ENCODE measurements at places on chromosomes 16 and 17.

- no peak for DNase-seq
Observed at GRCh38 chr17:12247761-12248160, 227.1 kb downstream of the MAP2K4 start.

DNA sequence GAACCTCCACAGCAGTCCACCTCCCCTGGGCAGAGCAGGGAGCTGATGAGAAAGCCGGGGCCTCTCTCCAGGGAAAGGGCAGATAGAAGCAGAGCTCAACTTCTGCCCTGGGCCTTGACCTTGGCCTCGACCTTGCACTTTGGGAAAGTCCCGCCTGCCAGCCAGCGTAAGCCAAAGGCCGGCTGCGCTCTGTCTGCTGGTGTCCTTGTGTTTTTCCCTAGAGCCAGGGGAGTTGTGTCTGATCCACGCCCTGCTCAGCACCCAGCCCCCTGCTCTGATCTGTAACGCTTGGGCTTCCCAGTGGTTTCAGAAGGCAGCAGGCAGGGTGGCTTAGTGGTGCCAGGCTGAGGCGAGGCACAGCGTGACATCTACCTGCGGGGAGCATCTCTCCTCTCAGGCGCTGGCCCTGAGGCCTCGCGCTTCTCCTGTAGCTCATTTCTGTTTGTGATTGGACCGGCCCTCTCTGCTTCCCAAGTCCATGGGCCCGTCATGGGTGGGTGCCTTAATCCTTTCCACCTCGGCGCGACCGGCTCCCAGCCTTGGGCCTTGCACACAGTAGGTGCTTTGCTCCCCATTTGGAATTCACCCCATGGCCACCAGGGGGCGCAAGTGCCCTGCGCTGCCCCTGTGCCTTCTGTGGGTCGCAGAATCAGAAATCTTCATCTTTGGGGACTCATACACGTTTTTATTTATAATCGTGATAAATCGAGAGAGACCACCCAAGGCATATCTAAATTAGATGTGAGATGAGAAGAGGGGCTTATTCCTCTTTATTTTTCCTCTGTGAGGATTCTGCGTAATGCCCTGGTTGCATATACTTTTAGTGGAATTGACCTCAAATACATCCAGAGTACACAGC lies 24.2 kb downstream of the SGSH start:
- DNase-seq: peak; percentile 70

DNA sequence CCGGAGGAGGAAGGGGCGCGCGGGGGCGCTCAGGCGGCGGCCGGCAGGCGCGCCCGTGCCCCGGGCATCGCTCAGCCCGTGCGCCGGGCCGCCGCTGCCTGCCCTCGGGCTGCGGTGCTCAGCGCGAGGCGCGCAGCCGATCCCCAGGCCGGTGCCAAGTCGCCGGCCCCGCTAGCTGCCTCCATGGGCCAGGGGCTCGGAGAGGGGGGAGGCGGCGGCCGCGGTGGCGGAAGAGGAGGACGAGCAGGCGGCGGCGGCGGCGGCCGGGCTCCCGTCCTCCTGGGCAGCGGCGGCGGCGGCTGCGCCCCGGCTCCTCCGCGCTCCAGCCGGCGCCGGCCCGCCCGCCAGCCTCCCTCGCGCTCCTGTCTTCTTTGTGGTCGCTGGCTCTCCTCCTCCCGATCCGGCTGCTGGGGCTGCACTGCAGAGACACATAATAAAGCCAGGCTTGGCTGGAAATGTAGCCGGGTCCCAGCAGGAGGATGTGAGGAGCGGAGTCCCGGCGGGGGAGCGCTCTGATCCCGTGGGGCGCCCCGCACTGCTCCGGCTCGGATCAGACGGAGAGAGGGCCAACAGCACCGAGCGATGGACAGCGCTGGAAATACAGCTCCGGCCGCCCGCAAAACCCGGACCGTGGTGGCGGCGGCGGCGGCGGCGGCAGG lies 889 bp upstream of the ZNF423 start:
- DNase-seq: peak; percentile 92

DNA sequence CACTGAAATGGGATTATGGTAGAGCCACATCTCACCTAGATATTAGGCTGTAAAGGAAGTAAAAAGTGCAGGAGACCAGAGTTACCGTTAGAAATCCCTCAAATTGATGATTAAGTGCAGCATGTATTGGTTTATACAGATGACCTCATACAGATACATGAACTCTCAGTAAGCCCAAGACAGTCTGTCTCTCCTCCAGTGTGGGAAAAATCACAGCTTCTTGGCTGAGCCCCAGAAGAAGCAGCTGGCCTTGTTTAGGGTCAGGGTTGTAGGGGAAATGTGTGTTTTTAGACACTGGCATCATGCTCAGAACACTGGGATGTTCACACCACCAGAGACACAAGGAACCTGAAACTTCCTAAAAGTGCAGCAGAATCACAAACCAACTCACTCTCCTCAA lies 135.9 kb downstream of the KATNIP start:
- DNase-seq: no peak

GRCh38 chr17:81940538-81941483 lies 3.7 kb upstream of the PYCR1 start:
- no peak for DNase-seq

- peak; percentile 62 for DNase-seq
Observed at GRCh38 chr17:76791053-76791980, 53.4 kb downstream of the MFSD11 start.

- DNase-seq: no peak
Observed at GRCh38 chr16:66395806-66396555, 29.5 kb downstream of the CDH5 start.

DNA sequence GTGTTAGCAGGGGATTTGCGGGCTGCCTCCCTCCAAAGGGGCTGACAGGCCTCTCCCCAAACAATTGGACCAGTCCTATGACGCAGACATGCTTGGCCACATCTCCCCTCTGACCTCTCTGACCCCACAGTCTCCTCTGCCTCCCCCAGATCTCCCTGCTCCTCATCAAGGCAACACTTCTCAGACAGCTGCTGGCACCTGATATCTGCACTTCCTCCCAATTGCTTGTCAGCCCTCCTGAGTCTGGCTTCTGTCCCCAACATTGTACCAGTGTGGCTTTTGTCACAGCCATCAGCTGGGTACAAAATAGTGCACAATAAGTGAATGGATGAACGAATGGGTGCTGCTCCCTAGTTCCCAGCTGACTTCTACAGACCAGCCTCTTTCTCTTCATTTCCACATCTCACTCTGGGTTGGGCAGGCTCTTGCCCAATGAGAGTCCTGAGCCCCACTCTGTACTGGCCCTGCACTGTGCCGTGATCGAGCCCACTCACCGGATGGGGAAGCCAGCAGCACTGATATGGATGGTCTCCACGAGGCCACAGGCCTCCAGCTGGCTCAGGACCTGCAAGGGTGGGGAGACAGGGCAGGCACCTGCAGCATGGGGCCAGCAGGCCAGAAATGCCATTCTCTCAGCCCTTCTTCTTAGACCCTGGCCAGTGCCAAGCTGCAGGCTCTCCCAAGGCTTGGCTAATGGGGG lies 17.1 kb downstream of the ZNHIT3 start:
- DNase-seq: no peak

DNA sequence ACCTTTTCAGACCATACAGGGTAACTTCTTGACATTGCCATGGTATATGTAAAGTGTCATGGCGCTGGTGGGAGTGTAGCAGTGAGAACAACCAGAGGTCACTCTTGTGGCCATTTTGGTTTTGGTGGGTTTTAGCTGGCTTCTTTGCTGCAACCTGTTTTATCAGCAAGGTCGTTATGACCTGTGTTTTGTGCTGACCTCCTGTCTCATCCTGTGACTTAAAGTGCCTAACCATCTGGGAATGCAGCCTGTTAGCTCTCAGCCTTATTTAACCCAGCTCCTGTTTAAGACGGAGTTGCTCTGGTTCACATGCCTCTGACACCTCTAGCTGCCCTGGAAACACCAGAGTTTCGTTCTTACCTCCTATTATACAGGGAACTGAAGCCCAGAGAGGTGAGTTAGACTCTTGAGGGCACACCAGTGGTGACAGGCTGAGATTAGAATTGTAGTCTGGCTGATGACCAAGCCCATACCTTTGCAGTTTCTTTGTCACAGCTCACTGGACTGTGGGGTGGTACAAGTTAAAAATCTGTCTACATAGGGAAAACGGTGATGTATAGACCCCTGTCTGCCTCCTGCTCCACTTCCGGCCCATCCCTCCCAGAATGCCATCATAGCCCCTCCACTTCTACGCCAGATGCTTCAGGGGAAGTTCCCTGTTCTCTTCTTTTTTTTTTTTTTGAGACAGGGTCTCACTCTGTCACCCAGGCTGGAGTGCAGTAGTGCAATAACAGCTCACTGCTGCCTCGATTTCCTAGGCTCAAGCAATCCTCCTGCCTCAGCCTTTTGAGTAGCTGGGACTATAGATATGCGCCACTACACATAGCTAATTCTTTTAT lies 21.0 kb downstream of the KSR1 start:
- no peak for DNase-seq

- no peak for DNase-seq
Observed at GRCh38 chr16:69834807-69835466, 72.8 kb downstream of the WWP2 start.

DNA sequence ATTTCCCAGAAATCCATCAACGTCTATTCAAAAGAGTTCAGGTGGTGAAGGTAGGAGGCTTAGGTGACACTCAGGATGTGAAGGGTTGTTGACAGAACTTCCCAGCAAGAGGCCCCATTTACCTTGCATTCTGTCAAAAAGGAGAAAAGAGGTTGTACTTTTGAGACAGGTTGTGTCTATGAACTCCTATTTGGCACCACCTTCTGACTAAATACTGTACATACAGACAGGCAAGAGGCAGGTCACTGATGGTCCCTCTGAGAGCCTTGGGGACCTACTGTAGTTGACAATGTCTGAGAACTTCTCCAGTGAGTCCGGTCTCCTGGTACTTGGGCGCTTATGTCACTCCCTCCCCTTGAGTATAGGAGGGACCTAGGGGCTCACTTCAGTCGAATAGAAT lies 479.3 kb upstream of the ZFHX3 start:
- no peak for DNase-seq

DNA sequence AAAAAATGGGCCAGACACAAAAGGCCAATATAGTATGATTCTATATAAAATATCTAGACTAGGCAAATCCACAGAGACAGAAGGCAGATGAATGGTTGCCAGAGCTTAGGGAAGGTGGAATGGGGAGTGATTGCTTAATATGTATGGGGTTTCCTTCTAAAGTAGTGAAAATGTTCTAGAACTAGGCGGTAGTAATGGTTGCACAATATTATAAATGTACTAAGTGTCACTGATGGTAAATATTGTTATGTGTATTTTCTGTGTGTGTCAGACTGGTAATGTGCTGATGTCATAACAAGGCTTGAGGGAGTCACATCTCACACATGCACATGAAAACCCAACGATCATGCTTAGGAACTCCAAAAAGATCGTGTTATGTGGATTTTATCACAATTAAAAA lies 106.9 kb upstream of the SIAH1 start:
- DNase-seq: no peak

GRCh38 chr16:48487287-48487686 lies 102.1 kb upstream of the SIAH1 start:
- DNase-seq: no peak

GRCh38 chr17:11446316-11446715 lies 152.0 kb upstream of the DNAH9 start:
- DNase-seq: no peak

DNA sequence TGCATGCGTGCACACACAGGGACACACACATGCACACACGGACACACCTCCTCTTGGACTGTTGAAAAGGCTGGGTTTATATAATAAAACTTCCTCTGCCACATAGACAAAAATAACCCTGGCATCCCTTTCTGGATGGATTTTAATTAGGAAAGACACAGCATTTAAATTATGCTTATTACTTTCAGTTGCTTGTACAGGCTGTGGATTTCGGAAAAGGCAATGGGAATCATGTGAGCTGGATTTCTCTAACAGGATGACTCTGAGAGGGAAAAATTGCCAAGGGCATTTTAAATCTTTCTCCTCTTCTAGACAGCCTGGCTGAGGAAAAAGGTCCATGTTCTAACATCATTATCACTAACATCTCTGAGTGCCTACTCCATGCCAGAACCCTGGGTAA lies 75.9 kb downstream of the HLF start:
- DNase-seq: no peak

DNA sequence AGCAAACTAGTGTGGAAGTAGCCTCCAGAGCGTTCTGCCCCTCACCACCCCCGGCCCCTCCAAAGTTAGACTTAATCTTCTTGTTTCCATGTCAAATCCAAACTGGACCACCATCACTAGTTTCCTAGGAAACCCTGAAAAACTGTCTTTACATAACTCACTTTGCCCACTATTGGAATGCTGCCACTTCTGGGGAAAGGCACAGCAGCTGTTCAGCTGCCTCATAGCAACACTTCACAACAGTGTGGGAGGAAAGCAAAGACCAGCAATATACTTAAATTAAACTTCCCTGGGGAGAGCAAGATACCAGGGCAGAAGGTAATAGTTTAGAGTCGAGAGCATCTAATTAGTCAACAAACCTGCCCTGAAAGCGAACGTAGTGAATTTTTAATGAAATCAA lies 452.2 kb downstream of the KCNJ2 start:
- no peak for DNase-seq

DNA sequence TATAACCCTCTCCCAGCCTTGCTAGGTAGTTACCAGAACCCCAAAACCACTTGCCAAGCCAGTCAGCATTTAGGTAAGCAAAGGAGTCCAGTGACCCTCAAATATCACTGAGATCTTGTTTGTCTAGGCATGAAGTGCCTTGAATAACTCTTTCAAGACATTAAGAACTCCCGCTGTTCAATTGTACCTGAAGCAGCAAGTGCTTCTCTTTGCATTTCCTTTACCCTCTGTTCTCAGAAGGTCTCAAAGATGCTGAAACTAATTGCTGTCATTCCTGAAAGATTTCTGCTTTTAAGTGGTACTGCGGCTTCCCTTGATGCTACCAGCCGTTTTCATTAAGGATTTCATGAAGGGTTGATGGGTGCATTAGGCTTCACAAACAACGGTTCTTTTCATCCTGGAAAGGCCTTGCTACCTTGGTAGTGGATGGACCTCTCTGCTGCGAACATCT lies 142.7 kb downstream of the PITPNC1 start:
- DNase-seq: no peak

GRCh38 chr17:63189082-63189481 lies 223.0 kb downstream of the TANC2 start:
- no peak for DNase-seq

GRCh38 chr17:69437475-69437874 lies 23.0 kb downstream of the MAP2K6 start:
- DNase-seq: no peak

DNA sequence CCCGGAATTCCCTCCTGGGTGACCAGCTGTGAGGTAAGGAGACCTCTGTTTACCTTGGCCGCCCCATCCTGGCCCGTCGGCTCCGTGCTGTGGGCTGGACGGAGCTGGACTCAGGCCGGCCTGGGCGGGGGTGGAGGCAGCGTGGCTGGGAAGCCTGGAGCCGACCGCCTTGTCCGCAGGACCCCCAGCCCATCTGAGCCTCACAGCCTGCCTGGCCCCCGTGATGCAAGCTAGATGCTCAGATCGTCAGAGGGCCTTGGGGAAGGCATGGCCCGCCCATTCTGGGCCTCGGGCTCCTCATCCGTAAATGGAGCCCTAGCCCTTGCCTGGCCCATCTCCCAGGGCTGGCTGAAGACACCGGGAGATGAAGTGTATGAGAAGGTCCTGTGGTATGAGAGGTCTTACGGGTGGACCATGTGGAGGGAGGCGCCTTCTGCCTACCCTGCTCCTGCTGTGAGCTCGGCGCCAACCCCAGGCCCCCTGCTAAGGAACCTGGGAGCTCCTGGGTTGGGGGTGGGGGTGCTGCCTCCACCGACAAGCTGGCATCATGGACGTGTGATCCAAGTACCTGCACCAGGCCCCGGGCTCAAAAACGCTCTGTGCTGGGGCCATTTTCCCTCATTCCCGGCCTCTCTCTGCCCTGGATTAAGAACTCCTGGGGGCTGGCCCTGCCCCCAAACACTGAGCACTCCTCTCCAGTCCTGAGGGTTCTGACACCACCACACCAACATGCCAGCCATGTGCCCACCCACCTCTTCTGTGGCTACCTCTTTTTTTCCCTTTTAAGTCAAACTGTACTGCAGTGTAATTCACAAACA lies 5.4 kb upstream of the P2RX1 start:
- DNase-seq: no peak

Measured in SK-N-SH (cell line).